ENCODE measurements at places on chromosomes 2 and 18.

- no peak for DNase-seq
Observed at GRCh38 chr2:223219872-223220657, 168.1 kb downstream of the KCNE4 start.

GRCh38 chr2:68396093-68396492 lies 31.0 kb downstream of the PLEK start:
- no peak for DNase-seq

DNA sequence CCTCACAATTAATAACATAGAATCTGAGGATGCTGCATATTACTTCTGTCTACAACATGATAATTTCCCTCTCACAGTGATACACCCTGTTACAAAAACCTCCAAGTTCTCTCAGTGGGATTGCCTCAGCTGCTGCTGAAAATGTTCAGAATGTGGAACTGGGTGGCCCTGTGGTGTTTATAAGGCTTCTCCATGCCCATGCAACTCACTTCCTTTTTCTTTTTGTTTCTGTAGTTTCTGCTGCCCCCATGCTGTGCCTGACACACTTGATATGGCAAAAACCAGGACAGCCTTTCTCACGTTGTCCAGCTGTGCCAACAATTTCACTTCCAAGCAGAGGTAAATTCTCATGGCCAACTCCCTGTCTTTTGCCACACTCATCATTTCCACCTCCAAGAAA lies 206.2 kb downstream of the RPIA start:
- DNase-seq = no peak

GRCh38 chr2:62197011-62197924 lies 1.4 kb downstream of the B3GNT2 start:
- no peak for DNase-seq

GRCh38 chr2:23477392-23477791 lies 92.4 kb downstream of the KLHL29 start:
- DNase-seq = no peak

GRCh38 chr2:12399240-12399639 lies 317.5 kb upstream of the TRIB2 start:
- DNase-seq = no peak

- no peak for DNase-seq
Observed at GRCh38 chr2:98551316-98551715, 57.0 kb downstream of the COA5 start.

GRCh38 chr2:107380912-107381311 lies 445.8 kb upstream of the RGPD4 start:
- DNase-seq = no peak

GRCh38 chr18:49742316-49743116 lies 70.8 kb downstream of the ACAA2 start:
- DNase-seq = no peak

- DNase-seq = no peak
Observed at GRCh38 chr2:102158011-102158755, 15.6 kb downstream of the IL1R1 start.

DNA sequence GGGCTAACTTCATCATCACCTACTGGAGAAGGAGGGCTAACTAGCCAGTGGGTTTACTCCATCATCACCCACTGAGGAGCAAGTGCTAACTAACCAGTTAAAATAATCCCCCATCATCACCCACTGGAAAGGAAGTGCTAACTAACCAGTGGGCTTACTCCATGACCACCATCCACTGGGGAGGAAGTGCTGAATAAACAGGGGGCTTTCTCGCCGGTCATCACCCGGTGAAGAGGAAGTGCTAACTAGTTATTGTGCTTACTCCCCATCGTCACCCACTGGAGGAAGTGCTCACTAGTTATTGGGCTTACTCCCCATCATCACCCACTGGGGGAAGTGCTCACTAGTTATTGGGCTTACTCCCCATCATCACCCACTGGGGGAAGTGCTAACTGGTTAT lies 124.4 kb upstream of the SALL3 start:
- no peak for DNase-seq

- no peak for DNase-seq
Observed at GRCh38 chr2:229629039-229629438, 85.3 kb downstream of the DNER start.

DNA sequence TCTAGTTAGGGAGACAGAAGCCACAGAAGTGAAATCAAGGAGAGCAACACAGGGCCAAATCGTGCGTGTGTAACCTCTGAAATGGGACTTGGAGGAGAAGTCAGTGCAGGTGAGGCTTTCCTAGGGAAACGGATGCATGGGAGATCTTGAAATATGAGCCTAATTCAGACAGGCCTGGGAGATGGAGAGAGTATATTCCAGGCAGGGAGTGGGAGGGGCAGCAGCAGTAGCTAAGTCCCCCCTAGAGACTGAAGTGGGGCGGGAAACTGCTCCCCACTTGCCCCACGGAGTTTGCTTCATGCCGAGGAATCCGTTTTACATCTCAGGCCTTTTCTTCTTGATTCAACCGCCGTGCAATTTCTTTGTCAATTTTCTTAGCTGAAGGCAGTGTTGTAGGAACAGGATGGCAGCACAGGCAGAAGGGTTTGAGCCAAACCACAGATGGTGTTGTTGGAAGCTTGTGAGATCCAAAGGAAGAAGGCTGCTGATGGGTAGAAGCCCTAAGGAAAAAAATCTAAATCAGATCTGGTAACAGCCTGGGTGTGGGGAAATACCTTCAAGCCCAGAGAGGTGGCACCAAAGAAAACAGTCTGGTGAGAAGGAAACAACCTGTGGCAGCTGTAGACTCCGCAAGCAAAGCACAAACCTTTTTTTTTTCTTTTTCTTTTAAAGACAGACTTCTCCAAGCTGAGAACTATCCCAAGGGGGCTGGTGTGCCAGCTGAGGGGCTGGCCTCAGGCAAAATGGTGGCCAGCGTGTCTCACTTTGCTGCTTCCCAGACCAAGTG lies 40.2 kb downstream of the EPAS1 start:
- DNase-seq = no peak

DNA sequence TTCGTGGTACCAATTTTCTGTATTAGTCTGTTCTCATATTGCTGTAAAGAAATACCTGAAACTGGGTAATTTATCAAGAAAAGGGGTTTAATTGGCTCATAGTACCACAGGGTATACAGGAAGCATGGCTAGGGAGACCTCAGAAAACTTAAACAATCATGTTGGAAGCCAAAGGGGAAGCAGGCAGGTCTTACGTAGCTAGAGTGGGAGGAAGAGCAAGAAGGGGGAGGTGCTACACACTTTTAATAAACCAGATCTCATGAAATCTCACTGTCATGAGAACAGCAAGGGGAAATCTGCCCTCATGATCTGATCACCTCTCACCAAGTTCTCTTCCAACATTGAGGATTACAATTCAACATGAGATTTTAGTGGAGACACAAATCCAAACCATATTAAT lies 226.8 kb upstream of the TPO start:
- DNase-seq = no peak

GRCh38 chr18:75105551-75106254 lies 103.2 kb downstream of the PTGR3 start:
- no peak for DNase-seq

- no peak for DNase-seq
Observed at GRCh38 chr2:225502971-225503370, 103.5 kb downstream of the NYAP2 start.

- DNase-seq = no peak
Observed at GRCh38 chr2:17148407-17149145, 369.7 kb downstream of the RAD51AP2 start.

DNA sequence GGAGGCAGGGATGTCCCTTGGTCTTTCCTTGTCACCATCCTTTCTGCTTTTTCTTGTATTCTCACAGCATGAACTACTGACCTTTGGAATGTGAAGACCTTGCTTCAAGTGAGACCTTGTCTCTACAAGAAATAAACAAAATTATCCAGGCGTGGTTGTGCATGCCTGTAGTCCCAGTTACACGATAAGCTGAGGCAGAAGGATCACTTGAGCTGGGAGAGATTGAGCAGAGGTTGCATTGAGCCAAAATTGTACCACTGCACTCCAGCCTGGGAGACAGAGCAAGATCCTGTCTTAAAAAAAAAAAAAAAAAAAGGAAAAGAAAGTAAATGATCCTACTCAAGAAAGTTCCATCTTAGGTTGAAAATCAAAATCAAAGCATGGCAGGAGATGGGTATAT lies 173.7 kb downstream of the IRS1 start:
- DNase-seq = no peak

- DNase-seq = no peak
Observed at GRCh38 chr2:178865146-178865936, 58.1 kb upstream of the TTN start.

GRCh38 chr2:26873286-26873983 lies 25.5 kb downstream of the DPYSL5 start:
- DNase-seq = no peak

- no peak for DNase-seq
Observed at GRCh38 chr2:241953324-241953928, 83.9 kb downstream of the RTP5 start.

DNA sequence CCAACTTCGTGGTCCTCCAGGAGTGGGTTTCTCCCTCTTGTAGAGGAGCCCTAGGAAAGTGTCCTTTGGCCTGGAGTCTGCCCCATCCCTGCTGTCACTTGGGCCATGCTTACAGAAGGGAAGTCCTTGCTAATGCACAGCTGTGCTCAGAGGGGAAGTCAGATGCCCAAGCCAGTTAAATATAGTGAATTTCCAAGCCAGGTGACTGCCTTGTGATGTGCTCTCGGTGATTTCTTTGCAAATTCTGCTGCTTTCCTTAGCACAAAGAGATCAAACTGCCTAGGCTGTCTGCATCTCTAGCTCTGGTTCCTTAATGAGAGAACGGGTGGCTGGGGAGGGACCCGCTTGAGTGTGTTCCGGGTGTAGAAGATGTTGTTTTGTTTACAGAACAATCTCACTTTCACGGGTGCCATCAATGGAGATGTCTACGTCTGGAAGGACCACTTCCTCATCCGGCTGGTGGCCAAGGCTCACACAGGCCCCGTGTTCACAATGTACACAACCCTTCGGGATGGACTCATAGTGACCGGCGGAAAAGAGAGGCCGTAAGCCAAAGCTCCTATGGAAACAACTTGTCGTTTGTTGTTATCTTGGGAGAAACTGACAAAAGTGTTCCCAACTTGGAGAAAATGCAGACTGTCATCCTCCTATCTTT lies 91.4 kb downstream of the RTN4 start:
- no peak for DNase-seq

DNA sequence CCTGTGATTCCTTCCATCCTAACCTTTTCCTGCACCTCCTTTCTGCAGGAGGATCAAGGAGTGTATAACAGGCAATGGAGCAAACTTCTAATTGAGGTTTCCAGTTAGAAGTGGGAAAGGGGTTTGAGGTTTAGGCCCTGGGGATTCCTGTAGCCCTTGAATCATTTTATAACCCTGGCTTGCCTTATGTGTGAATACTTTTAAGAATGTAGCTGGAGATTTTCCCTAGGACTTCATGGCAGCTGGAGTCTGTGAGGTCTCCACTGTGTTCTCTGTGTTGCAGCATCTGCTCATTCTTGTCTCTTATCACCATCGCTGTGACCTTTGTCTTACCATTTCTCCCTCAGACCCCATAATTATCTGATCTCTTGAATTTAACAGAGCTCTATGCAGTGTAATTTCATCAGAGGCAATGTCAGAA lies 370.2 kb upstream of the SLC14A2 start:
- no peak for DNase-seq

- DNase-seq = no peak
Observed at GRCh38 chr2:178946494-178946893, 103.4 kb downstream of the CCDC141 start.

GRCh38 chr18:11877497-11878135 lies 26.4 kb downstream of the CHMP1B start:
- DNase-seq = no peak

DNA sequence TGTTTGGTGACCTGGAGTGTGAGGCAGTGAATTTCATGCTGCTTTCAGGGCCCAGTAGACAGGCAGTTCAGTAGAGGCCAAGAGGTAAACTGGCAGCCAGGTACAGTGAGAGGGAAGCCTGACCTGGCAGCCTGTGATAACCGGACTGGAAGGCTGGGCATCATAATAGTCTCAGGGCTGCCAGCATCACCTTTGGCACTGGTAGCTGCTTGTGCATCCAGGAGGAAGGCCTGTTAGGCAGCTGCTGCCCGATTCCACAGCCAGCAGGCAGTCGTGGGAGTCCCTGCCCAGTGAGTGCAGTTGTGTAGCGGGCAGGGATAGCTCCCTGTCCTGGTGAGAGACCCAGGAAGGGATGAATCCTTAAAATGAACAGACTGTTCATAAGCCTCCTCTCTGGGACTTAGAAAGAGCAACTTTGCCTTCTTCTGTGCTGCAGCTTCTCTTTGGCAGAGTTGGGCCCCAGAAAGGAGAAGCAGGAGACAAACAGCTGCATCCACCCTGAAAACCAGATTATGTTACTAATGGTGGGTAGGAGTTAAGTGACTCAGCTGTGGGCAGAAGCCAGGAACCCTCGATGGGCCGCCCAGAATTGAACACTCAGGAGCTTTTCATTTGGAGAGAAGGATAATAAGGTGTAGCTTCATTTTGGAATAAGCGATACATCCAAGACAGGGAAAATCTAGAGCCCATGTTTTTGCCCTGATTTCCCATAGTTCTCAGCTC lies 8.1 kb upstream of the GPBAR1 start:
- DNase-seq = no peak

- DNase-seq = no peak
Observed at GRCh38 chr2:42659609-42660008, 91.2 kb downstream of the MTA3 start.

- no peak for DNase-seq
Observed at GRCh38 chr2:205556357-205556756, 125.9 kb upstream of the NRP2 start.

DNA sequence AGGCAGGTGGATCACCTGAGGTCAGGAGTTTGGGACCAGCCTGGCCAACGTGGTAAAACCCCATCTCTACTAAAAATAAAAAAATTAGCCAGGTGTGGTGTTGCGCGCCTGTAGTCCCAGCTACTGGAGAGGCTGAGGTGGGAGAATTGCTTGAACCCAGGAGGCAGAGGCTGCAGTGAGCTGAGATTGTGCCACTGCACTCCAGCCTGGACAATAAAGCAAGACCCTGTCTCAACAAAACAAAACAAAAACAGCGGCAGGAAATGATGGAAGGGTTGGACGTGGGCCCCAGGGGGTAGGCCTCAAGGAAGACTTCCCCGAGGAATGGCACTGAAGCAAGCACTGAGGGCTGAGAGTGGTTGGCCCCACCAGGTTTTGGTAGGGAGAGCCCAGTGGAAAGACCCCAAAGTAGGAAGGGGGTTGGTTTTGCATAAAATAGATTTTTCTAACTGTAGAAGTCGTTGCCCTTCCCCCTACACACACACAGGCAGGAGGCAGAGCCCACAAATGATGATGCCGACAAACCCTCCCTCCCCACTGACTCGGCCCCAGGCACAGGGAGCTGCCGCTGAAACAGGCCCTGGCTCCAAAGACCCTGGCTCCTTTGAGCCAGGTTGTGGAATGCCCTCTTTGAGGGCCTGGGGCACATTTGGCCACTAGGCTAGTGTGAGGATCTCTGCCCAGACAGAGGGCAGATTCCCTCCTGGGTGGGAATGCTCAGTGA lies 104.8 kb downstream of the CABLES1 start:
- no peak for DNase-seq

GRCh38 chr2:31957354-31958139 lies 53.3 kb downstream of the MEMO1 start:
- no peak for DNase-seq
